ENCODE measurements at places on chromosomes 6 and 20. TPM values are rescaled to one million over a fixed set of nuclear protein-coding genes. Genes with fewer than 3 reads are reported as not detected.

SRMS gene
- total RNA-seq: not detected

OPN5 gene
- not detected for total RNA-seq

BANF2 gene
- not detected for total RNA-seq

VSX1 gene
- 0.43 TPM for total RNA-seq

DST gene
- 56.7 TPM for total RNA-seq

COL21A1 gene
- 0.76 TPM for total RNA-seq

COL20A1 gene
- total RNA-seq: 0.81 TPM

ALDH8A1 gene
- total RNA-seq: 0.11 TPM
